ENCODE measurements at places on chromosomes 11 and 22. TPM values are rescaled to one million over a fixed set of nuclear protein-coding genes. Genes with fewer than 3 reads are reported as not detected.

Gene TXN2
- 17.3 TPM for total RNA-seq

Gene IL18BP
- 1.6 TPM for total RNA-seq

Gene SULT4A1
- 0.26 TPM for total RNA-seq

Gene CRELD2
- total RNA-seq: 61.8 TPM

Gene MS4A8
- total RNA-seq: not detected
